Amygdala (tissue), 56 donors: ENCODE measurements at places on chromosomes 12 and 14.

GRCh38 chr12:131693149-131693548, 17.7 kb upstream of the SFSWAP start:
- DNase-seq: no peak

DNA sequence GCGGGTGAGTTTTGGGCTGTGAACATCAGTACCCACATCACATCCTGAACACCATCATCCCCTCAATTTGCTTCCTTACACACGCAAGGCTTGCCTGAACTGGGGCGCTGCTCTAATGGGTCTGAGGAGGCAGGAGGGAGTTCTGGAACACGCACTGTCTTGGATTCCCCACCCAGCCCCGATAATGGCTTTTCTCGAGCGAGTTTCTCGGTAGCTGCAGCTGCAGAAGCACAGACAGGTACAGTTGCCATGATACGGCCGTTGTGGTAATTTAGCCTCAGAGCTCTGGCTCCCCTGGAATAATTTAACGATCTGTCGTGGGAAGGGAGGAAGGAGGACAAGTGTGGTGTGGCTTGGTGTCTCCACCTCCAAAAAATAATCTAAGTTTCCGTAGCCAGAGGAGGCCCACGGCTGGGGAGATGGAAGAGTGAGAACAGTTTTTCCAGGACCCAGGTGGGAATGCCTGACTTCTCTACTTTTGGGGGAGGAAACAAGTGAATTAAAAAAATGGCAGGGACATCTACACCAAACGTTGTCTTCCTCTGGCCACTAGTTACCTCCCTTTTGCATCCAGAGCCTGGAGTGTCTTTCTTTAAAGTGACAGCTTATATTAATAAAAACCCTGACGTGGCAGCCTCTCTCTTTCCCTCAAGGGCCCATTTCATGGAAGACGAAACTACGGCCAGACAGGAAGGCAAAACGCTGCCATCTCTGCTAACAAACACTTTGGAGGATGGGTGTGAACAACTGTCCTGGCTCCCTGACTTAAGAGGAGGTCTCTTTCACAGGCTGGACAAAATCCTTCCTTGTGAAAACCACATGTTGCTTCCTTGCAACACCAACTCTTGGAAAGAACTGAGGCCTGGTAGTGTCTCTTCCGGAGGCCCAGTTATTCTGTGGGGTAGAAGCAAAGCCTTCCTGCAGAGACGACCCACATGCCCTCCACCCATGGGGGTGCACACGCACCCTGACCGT, 84.8 kb downstream of the RBM19 start:
- DNase-seq: no peak

DNA sequence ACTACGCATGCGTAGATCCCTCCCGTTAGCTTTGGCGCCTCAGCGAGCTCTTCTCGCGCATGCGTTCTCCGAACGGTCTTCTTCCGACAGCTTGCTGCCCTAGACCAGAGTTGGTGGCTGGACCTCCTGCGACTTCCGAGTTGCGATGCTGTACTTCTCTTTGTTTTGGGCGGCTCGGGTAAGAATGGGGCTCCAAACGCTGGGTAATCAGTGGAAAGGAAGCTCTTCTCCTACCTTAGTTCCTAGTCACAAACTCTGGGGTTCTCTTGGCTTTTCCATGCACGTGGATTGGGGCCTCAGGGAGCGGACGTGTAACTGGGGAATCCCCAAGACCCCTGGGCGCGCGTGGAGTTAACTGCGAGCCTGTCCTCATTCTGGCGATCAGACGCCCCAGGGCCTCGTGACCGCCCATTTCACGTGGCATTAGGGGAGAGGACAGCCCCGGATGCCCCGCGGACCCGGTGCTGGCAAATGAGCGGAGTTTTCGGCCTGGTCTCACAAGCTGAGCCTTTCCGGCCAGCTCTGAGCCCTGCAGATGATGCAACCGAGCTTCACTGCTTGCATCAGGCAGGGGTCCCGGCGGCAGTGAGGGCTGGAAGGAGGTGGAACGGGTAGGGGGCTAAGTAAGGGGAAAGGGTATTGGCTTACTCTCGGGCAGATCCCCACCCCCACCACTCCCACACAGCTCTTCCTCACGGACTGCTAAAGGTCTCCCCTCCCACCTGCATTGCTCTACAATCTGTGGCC, at the start of gene SHMT2:
TSS of gene SHMT2 (plus strand) at position 78 of the 747 bp plus-strand sequence. CDS start at position 146, 68 bp downstream.
- peak; percentile 87 for DNase-seq

- DNase-seq: peak; percentile 34
Measured at GRCh38 chr14:91059576-91060350, 678 bp downstream of the RPS6KA5 start.

DNA sequence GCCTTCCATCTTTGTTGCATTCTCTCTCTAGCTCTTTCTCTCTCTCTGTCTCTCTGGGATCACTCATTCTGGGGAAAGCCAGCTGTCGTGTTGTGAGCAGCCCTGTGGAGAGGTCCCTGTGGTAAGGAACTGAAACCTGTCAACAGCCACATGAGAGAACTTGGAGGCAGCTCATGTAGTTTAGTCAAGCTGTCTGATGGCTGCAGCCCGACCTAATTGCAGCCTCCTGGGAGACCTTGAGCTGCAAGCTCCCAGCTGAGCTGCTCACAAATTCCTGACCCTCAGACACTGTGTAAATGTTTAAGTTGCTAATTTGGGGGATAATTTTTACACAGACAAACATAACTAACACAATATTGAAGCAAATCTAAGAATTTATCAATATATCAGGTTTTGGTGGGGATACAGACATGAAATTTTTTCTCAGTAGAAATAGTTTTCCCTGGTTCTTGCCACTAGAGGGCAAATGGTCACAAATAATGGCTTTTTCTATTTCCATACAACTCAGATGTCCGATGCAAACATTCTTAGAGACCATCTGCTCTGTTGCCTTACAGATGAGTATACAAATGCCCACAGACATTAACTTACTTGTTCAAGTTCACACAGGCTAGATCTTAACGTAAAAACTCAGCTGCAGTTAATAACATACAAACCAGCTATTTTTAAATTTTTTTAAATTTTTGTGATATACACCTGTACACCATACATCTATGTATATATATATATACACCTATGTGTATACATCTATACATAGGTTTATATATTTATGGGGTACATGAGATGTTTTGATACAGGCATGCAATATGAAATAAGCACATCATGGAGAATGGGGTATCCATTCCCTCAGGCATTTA, 15.5 kb upstream of the KRR1 start:
- DNase-seq: no peak

- DNase-seq: no peak
Measured at GRCh38 chr12:6341417-6342139, at the start of gene TNFRSF1A. TNFRSF1A (minus strand) TSS chr12:6342076; CDS start chr12:6341814, 262 bp downstream.

GRCh38 chr12:128815779-128816642, 7.7 kb downstream of the SLC15A4 start:
- DNase-seq: no peak

GRCh38 chr14:54646626-54647025, 79.7 kb downstream of the SAMD4A start:
- DNase-seq: no peak

- DNase-seq: no peak
Measured at GRCh38 chr14:21055432-21056117, 2.0 kb upstream of the RNASE8 start.

GRCh38 chr12:100656141-100656540, 82.7 kb downstream of the GAS2L3 start:
- no peak for DNase-seq

DNA sequence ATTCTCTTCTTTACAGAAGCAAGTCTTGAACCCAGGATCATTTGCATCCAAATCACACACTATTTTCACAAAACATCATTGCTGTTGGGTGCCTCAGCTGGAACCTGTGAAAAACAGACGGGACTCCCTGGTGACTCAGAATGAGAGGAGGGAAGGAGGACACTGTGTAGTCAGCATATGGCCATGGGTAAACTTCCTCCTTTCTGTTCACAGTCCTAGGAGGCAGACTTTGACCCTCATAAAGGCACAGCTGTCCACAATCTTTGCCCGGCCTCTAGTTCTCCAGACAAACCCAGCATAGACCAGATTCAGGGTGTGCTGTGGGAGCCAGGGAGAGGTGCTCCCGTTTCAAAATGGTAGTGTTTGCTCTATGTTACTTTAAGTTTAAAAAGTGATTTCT, 62.0 kb downstream of the DYRK2 start:
- peak; percentile 33 for DNase-seq

DNA sequence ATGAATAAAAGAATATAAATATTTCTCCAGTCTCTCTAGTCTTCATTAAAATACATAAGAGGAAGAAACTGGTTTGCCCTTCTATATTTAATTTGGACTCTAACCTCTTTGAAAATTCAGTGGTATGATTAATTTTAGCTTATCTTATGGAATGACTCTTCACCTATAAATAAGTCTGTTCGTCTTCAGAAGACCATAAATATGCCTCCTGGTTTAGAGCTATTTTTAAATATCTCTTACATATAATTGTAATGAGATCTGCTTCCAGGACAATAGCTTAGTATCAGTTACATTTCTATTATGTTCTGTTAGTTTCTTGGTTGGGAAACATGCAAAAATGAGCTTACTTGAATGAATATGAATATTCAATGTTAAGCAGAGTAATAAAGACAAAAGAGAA, 257.5 kb upstream of the HMGA2 start:
- no peak for DNase-seq

- no peak for DNase-seq
Measured at GRCh38 chr14:99123208-99123870, 148.7 kb downstream of the BCL11B start.

GRCh38 chr12:55641595-55641994, 4.9 kb downstream of the OR10P1 start:
- no peak for DNase-seq

DNA sequence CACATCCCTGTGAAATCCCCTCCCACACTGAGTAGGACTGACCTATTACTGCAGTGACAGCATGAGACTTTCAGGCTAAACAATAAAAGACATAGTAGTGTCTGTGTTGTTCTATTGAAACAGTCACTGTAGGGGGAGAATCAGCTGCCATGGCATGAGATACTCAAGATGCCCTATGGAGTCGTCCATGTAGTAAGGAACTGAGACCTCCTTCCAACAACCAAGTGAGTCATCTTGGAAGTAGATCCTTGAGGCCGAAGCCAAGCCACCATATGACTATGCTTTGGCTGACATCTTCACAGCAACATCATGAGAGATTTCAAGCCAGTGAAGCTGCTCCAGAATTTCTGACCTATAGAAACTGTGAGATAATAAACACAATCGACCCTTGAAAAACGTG, 12.1 kb upstream of the LRP6 start:
- no peak for DNase-seq

DNA sequence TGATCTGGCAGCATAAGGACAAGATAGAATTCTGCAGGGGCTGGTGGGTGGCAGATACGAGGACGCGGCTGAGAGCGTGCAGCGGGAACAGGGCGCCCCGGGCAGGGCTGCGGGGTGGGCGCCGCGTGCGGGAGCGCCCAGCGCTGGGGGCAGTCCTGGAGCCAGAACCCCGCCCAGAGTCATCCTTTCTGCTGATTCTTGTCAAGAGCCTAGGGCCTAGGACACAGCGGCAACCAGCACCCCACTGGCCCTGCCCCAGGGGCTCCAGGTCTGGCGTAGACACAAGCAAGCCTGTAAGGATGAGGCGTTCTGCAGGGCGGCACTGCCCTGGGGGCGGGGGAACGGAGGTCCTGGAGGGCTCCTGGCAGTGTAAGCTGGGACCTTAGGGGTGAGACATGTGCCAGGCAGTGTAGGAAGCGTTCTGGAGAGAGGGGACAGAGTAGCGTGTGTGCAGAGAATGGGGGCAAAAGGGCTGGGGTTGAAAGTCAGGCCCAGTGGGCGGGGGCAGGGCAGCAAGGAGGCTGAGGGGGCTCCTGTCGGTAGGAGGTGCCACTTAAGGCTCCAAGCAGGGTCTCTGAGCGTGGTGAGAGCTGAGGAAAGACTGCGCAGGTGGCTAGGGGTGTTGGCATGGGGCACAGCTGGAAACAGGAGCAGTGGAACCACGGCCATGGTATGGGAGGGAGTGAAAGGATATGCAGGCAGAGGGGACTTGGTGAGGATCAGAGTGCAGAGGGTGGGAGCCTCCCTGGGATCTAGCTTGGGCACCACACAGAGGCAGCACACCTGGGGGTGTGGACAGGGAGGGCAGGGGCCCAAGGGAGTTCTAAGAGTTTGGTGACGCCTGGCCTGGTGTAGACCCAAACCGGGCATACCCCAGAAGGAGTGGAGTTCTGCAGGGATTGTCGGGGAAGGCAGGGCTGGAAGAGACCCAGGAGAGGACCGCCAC, 845 bp upstream of the AHNAK2 start:
- no peak for DNase-seq

DNA sequence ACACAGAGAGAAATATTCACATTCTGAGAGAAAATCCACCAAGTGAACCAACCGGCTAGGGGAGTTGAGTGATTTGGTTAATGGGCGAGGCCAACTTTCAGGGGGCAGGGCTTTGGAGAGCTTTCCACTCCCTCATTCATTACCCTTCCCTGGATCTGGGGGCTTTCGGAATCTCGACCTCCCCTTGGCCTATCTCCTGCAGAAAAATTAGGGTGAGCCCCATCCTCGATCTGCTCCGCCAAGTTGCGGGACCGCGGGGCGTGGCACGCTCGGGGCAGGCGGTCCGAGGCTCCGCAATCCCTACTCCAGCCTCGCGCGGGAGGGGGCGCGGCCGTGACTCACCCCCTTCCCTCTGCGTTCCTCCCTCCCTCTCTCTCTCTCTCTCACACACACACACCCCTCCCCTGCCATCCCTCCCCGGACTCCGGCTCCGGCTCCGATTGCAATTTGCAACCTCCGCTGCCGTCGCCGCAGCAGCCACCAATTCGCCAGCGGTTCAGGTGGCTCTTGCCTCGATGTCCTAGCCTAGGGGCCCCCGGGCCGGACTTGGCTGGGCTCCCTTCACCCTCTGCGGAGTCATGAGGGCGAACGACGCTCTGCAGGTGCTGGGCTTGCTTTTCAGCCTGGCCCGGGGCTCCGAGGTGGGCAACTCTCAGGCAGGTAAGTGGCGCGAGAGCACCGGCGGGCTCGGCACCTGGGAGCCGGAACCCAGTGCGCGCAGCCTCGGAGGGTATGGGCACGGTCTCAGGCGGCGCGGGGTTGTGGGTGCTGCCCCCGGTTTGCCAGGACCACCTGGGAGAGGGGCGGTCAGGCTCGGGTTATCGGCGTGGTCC, at the start of gene ERBB3:
TSS of gene ERBB3 (plus strand) at position 443 of the 833 bp plus-strand sequence. CDS start at position 579, 136 bp downstream.
- DNase-seq: peak; percentile 53

- DNase-seq: no peak
Measured at GRCh38 chr14:20409226-20409625, 4.1 kb downstream of the TEP1 start.

DNA sequence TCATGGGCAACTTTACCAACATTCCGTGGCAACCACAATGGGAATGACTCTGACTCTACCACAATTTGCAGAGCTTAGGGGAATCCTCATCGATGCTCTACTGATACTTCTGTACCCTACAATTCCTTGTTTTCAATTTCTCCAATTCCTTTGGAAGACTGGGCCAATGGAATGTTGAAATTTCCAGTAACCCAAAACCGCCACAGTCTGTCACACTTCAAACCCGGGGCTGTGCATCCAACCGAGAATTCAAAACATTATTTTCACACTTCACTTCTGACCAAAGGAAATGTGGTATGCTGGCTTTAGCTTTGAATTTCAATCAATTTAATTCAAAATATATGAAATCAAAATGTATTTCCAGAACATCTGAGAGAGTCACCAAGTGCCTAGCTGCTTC, 951.4 kb downstream of the VRK1 start:
- no peak for DNase-seq

- DNase-seq: peak; percentile 4
Measured at GRCh38 chr12:84502907-84503787, 409.5 kb downstream of the SLC6A15 start.
